ENCODE measurements at places on chromosomes 12 and 14.

- DNase-seq: no peak
Measured at GRCh38 chr12:61993734-61994345, 266.4 kb upstream of the USP15 start.

- no peak for DNase-seq
Measured at GRCh38 chr12:49982246-49983087, 9.7 kb downstream of the AQP6 start.

DNA sequence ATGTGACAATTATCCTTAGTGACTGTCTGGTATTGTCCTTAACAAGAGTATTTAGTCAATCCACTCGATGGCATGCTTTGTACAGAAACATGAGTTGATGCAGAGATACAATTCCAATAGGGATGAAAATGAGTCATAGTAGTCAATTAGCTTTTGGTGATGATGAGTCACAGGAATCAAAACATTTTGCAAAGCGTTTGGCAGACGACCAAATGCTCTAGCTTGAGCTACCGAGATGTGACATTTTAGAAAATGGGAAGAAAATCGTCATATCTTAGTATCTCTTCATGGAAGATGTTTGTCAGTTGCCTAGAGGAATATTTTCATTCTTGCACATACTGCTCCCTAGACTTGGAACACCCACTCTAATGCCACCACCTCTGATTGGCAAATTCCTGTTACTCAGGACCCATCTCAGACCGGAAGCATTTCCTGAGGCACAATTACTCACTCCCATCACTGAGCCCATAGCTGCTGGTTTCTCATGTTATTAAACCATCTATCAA is 95.0 kb downstream of the LMNTD1 start:
- no peak for DNase-seq

DNA sequence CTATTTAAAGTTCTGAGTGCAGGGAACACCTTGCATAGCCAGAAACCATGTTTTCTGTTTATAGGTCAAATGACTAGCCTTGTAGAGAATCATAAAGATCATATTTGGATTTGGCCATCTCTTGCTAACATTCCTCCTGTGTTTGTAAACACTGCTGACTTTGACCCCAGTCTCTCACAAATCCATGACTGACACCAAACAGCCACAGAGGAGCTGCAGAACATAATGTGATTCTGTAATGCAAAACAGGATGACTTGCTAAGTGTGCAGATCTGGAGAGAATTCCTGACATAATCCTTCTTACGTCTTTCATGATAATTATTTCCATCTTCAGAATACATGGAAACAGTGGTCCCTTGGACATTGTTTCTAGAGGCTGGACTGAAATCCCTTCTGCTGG is 211.8 kb downstream of the BMP4 start:
- DNase-seq: no peak

DNA sequence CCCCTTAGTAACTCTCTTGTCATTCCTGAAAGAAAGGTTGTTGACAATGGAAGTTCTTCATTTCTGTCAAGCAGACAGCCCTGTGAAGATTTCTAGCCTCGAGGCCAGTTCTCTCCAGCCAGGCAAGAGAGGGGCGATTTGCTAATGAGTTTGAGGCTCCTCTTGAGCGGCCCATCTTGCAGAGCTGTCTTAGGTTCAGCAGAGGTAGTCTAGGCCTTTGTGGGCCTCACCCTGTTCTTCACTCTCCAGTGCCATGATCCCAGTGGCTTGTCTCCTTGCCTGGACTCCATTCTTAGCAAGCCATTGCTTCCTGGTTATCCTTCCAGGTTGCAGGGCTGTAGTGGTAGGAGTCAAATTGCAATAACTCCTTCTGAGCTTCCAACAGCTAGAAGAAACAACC is 9.7 kb downstream of the TPH2 start:
- no peak for DNase-seq

- no peak for DNase-seq
Measured at GRCh38 chr12:118432812-118433545, 56.6 kb downstream of the SUDS3 start.
